ENCODE measurements at places on chromosomes 2 and 18.

DNA sequence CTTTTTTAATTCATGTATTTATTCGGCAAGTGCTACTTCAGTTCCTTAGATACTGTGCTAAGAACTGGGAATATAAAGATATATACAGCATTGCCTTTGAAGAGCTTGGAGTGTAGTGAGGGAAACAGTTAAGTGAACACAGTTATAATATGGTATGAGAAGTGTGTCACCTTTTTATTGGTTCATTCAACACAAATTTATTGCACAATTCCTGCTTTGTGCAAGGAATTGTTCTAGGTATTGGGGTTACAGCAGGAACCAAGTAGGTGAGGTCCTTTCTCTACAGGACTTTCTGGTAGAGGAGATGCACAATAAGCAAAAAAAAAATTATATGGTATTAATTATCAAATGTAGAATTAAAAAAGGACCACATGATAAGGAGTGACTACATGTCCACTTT lies 65.5 kb downstream of the MTX2 start:
- DNase-seq = no peak

DNA sequence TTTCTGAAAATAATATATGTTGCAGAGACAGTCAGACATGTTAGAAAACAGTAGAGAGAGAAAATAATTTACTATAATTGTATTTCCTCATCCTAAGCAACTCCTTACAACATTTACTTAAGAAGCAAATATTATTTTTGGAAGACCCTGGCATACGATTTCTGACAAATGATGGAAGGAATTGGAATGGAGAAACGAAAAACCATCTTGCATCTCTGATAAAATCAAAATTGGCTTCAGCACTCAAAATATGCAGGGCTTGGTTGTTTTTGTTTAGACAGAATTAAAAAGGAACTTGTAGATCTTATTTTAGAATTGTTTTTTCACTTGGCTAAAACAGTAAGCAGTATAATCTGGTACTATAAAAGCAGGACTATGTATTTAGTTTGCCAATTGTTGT lies 88.1 kb downstream of the NRXN1 start:
- no peak for DNase-seq

GRCh38 chr18:78547817-78548216 lies 431.8 kb upstream of the SALL3 start:
- no peak for DNase-seq

DNA sequence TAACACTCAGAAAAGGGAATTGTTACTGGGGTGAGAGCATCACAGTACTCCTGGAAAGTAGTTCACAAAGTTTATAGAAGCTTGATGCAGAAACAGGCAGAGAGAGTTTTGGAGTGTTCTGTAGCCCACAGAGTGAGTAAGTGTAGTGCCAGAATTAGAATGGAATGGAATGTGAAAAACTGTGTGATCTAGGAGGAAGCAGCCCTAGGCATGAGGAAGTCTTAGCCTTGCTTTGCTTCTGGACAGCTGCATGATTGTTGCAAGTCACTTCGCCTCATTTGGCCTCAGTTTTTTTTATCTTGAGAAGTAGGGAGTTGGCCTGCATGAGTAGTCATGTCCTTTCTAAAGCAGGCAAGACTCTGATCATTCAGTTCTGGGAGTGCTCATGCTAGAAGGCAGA lies 10.9 kb downstream of the SERPINB12 start:
- DNase-seq = no peak

- no peak for DNase-seq
These were observed 5.1 kb upstream of the PAX8 start for GRCh38 chr2:113283704-113284284.

- DNase-seq = no peak
These were observed 70.1 kb downstream of the BOLA3 start for GRCh38 chr2:74077636-74078035.

GRCh38 chr2:221792971-221793521 lies 220.9 kb upstream of the EPHA4 start:
- no peak for DNase-seq

- DNase-seq = no peak
These were observed 60.3 kb upstream of the ACVR1 start for GRCh38 chr2:157936406-157936805.

DNA sequence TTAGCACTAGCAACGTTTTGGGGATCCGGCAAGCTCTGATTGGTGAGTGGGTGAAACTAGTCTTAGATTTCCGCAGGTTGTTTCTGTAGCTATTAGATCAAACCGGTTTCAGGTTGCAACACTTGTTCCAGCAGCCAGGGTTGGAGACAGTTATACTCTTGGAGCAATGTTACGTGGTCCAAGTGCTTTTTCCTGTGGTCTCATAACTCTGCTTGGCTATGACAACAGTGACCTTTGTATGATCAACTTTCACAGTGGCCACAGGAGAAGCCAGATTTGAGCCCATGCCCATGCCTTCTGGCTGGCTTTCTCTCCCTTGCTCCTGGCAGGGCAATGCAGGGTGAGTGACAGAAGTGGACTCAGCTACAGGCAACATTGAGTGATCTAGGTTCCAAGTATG lies 84.5 kb upstream of the TAF1B start:
- no peak for DNase-seq

DNA sequence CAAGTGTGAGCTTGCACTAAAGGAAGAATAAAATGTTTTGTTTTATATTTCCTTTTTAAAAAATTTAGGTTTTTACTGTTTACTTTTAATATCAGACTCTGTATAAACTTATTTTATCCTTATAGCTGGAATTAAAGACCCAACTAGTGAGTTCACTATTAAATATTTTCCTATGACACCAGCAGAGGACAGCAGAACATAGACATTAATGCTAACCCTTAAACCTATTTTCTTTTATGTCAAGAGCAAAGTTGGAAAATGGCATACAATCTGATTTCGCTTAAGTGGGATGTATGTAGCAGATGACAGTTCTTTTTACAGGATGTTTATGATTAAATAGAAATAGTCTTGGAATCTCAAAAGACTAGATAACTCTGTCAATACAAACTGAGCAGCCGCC lies 188.2 kb upstream of the XIRP2 start:
- DNase-seq = no peak

DNA sequence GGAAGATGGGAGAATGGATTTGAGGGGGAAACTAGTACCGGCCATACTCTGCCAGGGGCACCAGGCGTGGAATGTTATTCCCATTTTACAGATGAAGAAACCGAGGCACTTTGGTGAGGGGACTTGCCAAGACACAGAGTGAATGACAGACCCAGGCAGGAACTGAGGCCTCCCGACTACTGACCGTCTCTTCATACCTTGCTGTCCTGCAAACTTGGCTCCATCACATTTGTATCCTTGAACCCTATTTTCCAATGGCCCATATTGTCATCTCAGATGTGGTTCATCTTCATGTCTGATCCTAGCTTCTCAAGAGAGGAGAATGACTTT lies 6.2 kb upstream of the TFCP2L1 start:
- DNase-seq = no peak

DNA sequence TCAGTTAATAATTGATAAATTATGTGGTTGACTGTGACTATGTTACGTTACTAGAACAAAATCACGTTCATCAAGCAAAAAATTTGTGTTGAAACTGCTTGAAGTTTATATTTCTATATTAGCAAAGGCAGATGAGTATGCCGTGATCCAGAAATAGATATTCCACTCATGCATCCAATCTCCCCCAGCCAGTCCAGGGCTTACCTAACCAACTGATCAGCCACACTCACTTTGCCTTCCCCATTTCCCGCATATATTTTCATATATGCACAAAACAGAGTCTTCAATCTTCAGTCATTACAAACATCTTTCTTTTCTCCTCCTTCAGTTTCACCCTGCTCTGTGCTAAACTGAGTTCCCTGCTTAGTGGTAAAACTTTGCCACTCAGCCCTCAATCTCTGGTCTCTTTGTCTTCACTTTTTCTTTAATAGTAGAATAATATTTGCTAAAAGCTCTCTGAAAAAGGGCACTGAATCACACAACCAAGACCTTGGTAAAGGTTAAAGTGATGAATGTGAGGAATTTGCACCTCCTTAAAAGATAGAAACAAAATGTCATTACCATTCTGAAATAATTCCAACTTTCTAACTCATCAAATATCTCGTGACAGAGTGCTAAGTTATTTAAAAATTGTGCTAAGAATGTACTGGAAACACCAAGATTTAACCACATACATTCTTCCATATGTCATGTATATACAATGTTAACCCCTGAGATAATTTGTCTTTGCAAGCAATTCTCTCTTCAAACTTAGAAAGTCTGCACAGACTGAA lies 893.2 kb upstream of the CRIM1 start:
- DNase-seq = no peak

DNA sequence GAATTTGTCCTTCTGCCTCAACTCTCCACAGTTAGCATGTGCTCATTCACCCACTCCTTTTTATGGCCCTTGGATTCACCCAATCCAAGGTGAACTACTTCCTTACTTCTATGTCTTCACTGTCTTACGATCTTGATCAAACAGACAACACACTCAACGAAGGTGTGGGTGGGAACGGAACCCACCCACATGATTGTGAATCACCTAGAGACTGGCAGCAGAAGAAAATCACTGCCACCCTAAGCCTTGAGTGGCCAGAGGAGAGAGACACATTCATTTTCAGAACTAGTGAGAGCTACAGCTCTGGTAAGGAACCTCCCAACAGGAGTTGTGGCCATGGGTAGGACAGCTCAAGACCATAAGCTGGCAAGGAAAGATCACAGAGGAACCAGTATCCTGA lies 194.3 kb downstream of the PLCL1 start:
- DNase-seq = no peak

- DNase-seq = no peak
These were observed 6.3 kb downstream of the RNPEPL1 start for GRCh38 chr2:240574386-240575100.

GRCh38 chr2:148928395-148928794 lies 53.4 kb downstream of the KIF5C start:
- no peak for DNase-seq

- no peak for DNase-seq
These were observed 197.4 kb downstream of the FBXO15 start for GRCh38 chr18:73950116-73950700.

DNA sequence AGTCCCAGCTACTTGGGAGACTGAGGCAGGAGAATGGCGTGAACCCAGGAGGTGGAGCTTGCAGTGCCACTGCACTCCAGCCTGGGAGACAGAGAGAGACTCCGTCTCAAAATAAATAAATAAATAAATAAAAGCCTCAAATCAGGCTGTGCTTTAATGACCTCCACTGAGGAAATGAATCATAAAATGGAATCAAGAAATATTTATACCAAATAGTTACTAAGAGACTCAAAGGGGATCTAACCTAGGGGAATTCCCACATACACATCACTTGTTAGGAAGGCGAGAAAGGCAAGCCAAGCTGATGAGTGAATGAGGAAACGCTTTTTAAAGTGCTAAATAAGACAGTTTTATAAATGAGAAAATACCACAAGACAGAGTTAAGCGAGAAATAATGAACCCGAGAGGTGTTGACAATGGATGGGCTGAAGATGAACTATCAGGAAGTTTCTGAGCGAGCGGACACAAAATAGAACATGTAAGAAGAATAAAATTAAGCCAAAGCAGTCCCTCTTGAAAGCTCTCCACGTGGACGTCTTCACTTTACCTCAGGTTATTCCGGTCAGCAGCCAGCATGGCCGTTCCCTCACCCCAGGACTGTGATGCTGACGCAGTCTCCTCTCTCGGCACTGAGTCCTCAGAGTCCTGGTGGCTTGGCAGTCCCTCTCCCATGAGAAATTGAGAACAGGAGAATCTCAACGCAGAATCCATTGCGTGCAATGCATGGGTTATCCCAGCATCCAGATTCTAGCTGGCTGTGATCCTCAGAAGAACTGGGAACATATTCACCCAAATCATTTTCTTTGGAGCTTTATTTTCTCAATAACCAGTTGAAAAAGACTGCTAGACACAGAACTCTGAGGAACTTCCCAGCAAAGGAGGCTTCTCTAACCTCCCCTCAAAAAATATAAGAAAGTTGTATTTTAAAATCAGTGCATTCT lies 22.3 kb downstream of the PXDN start:
- no peak for DNase-seq

DNA sequence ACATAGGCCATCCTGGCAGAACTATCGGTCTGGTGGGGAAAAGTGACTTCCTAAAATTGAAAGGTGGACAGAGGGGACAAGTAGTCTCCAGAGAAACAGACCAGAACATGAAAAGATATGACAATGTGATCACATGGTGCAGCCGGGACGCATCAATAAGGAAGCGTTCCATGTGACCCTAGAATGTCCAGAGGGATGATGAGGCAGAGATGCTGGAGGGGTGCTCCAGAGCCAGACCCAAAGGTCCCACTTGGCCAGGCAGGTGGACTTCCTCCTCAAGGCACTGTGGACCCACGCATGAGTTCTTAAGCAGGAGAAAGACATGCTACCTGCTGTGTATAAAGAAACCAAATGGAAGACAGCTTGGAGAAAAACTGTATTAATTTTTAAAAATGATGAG lies 50.2 kb downstream of the CDH2 start:
- DNase-seq = no peak

GRCh38 chr2:184685999-184686841 lies 87.9 kb downstream of the ZNF804A start:
- no peak for DNase-seq

DNA sequence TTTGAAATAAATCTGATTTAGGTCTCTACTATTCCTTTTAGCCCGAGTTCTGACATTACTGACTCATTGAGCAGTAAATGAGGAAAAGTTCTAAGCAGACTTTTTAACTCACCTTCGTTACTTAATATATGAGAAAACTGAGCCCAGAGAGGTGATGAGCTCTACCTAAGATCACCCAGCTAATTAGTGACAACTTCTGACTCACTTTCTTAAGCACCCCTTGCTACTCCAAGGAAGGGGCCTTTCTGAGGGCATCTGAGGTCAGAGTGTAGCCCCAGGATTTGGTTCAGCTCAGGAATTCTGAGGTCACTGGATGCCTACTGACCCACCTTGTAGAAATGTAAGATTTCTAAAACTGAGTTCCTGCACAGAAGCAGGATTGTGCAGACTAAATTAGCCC lies 102.2 kb upstream of the FZD5 start:
- no peak for DNase-seq

All from GF-D8 (cell line).